ENCODE measurements at places on chromosomes 6 and 20. TPM values are rescaled to one million over a fixed set of nuclear protein-coding genes. Genes with fewer than 3 reads are reported as not detected.

Gene CLDN20
- not detected for total RNA-seq

Gene MAP7
- total RNA-seq, result 0.82 TPM

Gene ZNF334
- 1.3 TPM for total RNA-seq

Gene LCA5
- total RNA-seq, result 2.1 TPM

Gene EFCAB8
- under 0.01 TPM for total RNA-seq

Gene E2F1
- 1.5 TPM for total RNA-seq

Gene MICB
- 8.8 TPM for total RNA-seq

Gene GTSF1L
- not detected for total RNA-seq

Gene BRD2
- total RNA-seq, result 40.2 TPM

Gene ADGRF5
- total RNA-seq, result 0.23 TPM

Gene IL17A
- total RNA-seq, result not detected

Gene CD83
- total RNA-seq, result 0.45 TPM

Gene HLA-DQA2
- total RNA-seq, result not detected

Gene PPP1R14C
- 3.2 TPM for total RNA-seq

Gene PHF1
- 17.4 TPM for total RNA-seq

Gene PSORS1C2
- not detected for total RNA-seq
